ENCODE measurements at places on chromosomes 6 and 20.

DNA sequence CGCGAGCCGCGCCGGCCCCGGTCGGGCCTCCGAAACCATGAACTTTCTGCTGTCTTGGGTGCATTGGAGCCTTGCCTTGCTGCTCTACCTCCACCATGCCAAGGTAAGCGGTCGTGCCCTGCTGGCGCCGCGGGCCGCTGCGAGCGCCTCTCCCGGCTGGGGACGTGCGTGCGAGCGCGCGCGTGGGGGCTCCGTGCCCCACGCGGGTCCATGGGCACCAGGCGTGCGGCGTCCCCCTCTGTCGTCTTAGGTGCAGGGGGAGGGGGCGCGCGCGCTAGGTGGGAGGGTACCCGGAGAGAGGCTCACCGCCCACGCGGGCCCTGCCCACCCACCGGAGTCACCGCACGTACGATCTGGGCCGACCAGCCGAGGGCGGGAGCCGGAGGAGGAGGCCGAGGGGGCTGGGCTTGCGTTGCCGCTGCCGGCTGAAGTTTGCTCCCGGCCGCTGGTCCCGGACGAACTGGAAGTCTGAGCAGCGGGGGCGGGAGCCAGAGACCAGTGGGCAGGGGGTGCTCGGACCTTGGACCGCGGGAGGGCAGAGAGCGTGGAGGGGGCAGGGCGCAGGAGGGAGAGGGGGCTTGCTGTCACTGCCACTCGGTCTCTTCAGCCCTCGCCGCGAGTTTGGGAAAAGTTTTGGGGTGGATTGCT, 1.3 kb downstream of the VEGFA start:
- no peak for DNase-seq

DNA sequence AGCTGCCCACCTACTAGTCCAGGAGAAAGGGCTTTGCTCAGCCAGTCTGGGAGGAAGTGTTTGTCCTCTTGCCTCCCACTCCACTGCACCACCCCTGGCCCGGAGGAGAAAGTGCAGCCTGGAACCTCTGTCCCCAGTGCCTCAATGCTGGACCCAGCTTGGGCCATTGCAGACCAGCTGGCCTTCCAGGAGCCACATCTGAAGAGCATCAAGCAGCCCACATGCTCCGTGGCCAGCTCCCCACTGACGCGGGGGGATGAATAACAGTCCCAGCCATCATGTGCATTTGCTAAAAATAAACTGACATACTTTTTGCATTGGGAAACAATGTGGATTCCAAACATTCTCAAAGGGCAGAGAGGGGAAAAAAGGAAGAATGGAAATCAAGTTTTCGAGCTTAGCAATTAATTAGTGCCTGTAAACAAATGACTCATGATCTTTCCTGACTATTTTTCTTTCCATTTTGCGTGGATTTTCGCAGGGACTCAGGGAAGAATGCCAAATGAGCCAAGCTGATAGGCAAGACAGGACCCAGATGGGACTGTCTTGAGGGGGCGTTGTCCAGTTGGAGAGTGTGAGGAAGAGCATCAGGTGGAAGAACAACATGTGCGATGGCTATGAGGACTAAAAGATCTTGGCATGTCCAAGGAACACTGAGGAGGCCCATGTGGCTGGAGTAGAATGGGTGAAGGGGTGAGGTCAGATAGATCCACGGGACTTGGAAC, 34.1 kb downstream of the CEBPB start:
- no peak for DNase-seq

DNA sequence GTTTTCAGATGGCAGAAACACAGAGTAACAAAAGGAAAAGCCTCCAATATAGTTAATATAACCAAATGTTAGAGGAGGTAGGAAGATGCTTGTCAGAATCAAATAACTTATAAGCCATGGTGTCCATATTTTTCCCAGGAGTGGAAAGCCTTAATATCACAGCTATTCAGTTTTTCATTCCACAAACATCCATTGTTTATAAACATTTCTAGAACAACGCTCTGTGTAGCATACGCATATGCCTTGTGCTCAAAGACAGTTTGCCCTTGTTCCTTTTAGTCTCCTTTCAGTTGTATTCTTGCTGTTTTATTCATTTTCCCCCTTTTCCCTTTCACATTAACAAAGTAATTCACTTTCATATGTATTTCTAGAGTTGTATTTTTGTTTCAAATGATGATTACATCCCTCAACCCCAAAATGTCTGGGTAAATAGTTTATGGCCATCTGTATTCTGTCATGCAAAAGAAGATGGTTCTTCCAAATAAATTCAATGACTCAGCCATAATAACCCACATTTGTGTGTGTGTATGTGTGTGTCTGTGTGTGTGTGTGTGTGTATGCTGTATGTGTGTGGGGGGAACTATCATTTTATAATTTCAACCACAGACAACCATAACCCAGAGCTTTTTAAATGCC, 455.7 kb upstream of the SOX4 start:
- no peak for DNase-seq

GRCh38 chr6:42131531-42131930, 10.9 kb downstream of the C6orf132 start:
- no peak for DNase-seq

GRCh38 chr6:24985323-24985722, 49.6 kb upstream of the RIPOR2 start:
- no peak for DNase-seq

GRCh38 chr6:51678905-51679620, 408.4 kb downstream of the PKHD1 start:
- DNase-seq, result no peak

DNA sequence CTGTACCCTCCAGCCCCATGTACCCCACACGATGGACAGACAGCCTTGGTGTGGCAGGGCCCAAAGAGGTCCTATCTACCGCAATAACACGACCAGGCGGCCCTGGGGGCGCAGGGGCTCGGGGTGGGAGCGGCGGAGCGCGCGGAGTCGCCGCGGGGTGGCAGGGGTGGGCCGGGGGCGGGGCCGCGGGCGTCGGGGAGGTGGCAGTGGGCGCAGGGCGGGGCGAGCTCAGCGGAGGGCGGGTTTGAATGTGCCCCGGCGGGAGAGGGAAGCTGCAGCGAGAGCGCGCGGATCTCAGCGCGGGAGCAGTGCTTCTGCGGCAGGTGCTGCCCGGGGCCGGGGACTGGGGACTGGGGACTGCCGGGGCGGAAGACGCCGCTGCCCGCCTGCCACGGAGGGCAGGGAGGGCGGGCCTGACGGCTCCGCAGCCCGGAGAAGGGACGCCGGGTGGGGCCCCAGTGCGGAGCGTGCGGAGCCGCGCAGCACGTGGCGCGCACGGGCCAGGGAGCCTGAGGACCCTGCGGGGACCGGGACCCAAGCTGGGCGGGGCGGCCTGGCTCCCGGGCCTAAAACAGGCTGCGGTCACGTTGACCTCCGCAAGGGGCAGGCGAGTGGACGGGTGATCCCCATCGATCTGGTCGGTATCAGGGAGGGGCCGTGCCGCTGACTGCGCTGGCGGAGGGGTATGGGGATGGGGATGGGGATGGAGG, at the start of gene SLC29A1:
SLC29A1 (plus strand) TSS at position 277 of the 710 bp plus-strand sequence. CDS start 3,719 bp downstream, outside the sequence.
- DNase-seq, result peak; percentile 86

GRCh38 chr6:133447924-133448323, 206.8 kb downstream of the EYA4 start:
- DNase-seq, result no peak

DNA sequence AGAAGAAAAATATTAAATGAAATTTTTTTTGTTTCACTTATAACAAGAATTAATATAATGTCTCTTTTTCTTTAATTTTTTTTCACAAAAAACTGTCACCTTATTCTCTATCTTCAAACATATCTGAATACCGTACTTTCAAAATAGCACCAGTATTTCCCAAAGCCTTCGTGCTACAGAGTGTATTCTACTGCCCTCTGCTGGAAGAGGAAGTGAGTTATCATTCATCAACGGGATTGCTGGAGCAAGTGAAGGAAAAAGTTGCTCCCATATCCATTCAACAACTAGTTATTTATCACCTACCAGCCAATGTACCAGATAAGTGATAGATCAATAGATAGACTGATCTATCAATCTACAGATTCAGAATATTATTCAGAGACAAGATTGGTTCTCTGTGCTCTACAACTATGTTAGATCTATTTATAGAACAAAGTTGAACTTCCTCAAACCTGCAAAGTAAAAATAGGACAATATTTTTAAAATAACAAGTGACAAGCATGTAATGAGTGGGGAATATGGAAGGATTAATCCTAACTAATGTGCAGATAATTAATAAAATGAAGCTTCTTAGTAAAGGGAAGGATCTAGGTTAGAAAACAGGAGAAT, 26.7 kb upstream of the TFAP2B start:
- DNase-seq, result peak; percentile 9

GRCh38 chr6:112054001-112054400, at the start of gene CCN6:
Gene CCN6 (plus strand): TSS chr6:112054104. CDS start chr6:112054358, 254 bp downstream.
- DNase-seq, result no peak

GRCh38 chr6:78861509-78861908, 5.8 kb upstream of the IRAK1BP1 start:
- DNase-seq, result no peak

DNA sequence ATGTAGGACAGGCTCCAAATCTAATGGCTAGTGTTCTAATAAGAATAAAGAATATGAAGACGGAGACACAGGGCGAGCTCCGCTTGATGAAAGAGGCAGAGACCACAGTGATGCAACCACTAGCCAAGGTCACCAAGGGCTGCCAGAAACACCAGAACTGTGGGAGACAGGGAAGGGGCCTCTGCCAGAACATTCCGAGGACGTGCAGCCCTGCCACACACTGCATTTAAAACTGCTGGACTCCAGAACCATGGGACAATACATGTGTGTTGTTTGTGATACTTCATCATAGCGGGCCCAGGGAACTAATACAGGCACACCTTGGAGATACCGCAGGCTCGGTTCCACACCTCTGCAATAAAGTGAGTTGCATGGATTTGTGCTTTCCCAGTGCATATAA, 2.9 kb upstream of the THBS2 start:
- DNase-seq, result no peak

DNA sequence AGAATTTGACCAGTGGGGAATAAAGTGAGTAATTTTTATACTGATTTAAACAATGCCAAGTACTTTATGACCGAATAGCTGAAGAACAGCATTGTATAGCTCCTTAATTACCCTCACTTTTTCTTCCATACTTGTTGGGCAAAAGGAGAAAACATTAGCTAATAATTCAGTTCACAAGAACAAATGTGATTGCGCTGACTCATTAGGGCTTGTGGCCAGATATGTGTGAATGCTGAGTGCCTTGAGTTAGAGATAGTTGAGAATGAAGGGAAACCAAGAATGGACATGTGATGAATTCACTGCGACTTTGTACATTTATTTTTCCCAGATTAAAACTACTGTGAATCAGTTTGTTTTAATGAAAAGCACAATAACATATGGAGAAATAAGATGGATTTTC, 669.4 kb downstream of the TFAP2A start:
- DNase-seq, result no peak

GRCh38 chr20:6940048-6940447, 172.6 kb downstream of the BMP2 start:
- no peak for DNase-seq

All from GM18507 (cell line).